Progenitor cell of endocrine pancreas (in vitro differentiated cells): ENCODE measurements at places on chromosomes 1 and 21.

DNA sequence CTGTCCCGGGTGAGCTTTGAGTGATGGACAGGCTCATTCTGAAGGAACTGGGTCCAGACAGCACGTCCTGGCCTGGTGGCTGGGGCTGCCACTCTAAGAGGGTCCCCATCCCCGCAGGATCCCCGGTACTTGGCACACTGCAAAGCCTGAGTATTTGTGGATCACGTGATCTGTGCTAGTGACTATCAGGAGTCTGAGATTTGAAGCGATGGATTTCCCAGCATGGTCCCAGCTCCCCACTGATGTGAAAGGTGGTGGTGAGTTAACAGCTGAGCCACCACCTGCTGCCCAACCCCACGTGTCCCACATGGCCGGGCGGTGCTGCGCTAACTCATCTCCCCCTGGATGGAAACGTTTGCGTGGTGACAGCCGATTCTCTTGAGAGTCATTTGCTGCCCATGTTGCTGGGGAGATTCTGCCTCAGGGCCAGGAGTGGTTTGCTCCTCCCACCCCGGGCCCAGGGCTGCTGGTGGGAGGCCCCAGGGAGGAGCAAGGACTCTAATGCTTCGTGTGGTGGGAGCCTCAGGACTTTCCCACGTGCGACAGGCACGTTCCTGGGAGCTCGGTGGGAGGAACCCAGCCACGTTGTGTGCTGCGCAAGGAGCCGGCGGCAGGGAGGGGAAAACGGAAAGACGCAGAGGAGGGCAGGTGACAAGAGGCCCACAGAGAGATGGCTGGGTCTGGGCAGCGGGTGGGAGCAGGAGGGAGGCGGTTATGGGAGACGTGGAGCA is 15.1 kb downstream of the FAAP20 start:
- DNase-seq: no peak

GRCh38 chr1:54259546-54260140 is 59.7 kb downstream of the MRPL37 start:
- DNase-seq: no peak

DNA sequence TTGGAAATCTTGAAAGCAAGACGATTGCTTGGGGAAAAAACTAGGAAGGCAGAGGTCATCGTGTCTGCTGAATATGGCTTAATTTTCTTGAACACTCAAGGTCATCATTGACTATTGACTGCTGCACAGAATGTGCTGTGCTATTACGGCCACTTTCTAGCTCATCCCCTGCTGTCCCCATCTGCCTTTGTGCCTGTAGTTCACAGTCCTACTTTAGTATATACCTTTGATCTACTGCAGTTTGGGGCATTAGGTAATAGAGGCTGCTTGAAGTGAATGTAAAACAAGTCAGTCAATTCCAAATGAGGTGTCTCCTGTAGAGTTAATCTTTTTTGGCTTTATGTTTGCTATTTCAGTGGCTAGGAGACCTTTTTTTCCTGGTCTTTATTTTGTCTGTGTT is 8.3 kb downstream of the RAB4A start:
- DNase-seq: no peak

- no peak for DNase-seq
These were observed 36.8 kb downstream of the MAB21L3 start for GRCh38 chr1:116147972-116148371.
